ENCODE measurements at places on chromosomes 4 and X. TPM values are rescaled to one million over a fixed set of nuclear protein-coding genes. Genes with fewer than 3 reads are reported as not detected.
A peak's percentile ranks its signal among the peaks of the same experiment; 100 is the strongest.

DNA sequence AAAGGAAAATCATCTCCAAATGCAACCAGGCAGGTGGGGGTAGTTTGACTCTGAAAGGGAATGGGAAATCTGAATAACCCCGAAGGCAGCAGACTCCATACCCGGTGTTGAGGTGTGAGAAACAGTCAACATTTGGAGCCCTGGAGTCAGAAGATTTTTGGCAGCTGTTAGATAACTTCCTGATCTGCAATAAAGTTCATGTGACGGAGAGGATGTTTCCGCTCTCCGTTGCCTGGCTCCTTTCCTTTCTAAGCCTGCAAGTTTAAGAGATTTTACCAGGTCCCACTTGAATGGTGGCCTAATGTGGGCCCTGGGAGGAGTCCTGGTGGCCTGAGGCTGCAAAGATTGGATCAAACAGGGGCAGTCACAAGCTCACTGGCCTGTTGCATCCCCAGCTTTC lies 27.7 kb downstream of the HAND2 start:
- H3K27me3 ChIP-seq: peaks cover 86% of the 10 kb centered on the region
- no peak for DNase-seq
- H3K27ac ChIP-seq: no peak overlapping the region
- H3K4me1 ChIP-seq: no peaks in the 10 kb centered on the region
- H3K36me3 ChIP-seq: no peaks in the 10 kb centered on the region
- H3K4me3 ChIP-seq: no peak overlapping the region

DNA sequence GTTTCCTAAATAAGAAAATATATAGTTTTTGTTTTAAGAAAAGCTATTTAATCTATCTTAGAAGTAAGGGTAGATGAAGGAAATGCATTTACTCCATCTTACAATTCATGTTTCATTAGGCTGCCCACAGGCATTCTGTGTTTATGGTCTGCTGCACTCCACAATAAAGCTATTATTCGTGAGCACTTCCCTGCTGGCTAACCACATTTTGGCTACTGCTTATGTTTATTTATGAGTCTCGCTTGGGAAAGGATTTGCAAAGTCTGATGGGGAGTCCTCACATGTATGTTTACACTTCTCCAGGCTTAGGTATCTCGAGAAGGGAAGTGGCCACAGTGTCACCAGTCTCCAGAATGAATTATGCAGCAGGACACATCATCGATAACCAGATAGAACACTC lies 260.8 kb upstream of the VCX start:
- no peaks in the 10 kb centered on the region for H3K36me3 ChIP-seq
- H3K27me3 ChIP-seq: no peaks in the 10 kb centered on the region
- H3K4me1 ChIP-seq: no peaks in the 10 kb centered on the region

L1CAM gene
- 0.86 TPM for total RNA-seq

GAGE12J gene
- total RNA-seq: not detected

GRCh38 chr4:9996319-9997110 lies 24.8 kb downstream of the SLC2A9 start:
- H3K27ac ChIP-seq: no peak overlapping the region
- no peaks in the 10 kb centered on the region for H3K27me3 ChIP-seq
- H3K36me3 ChIP-seq: no peaks in the 10 kb centered on the region

BTC gene
- total RNA-seq: 4.4 TPM

DNA sequence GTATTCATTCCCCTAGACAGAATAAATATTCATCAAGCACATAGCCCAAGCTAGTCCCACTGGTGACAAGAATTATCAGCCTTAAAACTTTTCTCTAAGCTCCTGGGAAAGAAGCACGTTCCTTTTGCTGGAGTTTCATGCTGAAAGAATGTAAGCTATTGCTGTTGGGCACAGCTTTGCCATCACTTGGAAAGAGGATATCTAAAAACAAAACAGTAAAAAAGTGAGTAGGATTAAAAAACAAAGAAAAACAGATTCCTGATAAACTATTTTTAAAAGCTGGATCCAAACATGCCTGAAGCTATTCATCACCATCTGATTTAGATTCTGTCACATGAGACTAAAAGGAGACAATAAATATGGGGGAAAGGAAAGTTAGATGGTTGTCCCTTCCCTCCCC lies 176.8 kb downstream of the SCFD2 start:
- H3K4me1 ChIP-seq: no peaks in the 10 kb centered on the region
- H3K27ac ChIP-seq: no peak overlapping the region
- DNase-seq: no peak
- H3K4me3 ChIP-seq: no peak overlapping the region
- no peaks in the 10 kb centered on the region for H3K36me3 ChIP-seq

TMEM31 gene
- total RNA-seq: not detected

- no peaks in the 10 kb centered on the region for H3K27me3 ChIP-seq
- H3K4me3 ChIP-seq: no peak overlapping the region
- H3K4me1 ChIP-seq: no peaks in the 10 kb centered on the region
- DNase-seq: no peak
- no peaks in the 10 kb centered on the region for H3K36me3 ChIP-seq
- no peak overlapping the region for H3K27ac ChIP-seq
These were observed 147.1 kb upstream of the RPS6KA6 start for GRCh38 chrX:84335121-84335520.

DNA sequence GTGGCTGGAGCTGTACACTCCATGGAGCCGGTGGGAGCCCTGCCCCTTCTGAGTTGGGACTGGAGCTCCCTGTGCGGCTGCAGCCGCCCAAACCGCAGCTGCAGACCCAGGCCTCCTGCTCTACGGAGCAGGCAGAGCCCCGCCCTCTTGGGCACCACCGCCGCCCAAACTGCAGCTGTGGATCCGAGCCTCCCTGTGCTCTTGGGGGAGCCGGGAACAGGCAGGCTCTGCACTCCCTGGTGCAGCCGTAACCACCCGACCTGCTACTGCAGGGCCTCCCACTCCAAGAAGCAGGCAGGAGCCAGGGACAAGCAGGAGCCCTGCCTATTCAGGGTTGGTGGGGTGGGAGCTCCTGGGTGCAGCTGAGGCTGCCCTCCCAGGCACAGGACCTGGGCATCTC lies 237.5 kb upstream of the ATP6AP2 start:
- no peaks in the 10 kb centered on the region for H3K36me3 ChIP-seq
- no peak overlapping the region for H3K27ac ChIP-seq
- no peaks in the 10 kb centered on the region for H3K4me1 ChIP-seq
- DNase-seq: no peak

DNA sequence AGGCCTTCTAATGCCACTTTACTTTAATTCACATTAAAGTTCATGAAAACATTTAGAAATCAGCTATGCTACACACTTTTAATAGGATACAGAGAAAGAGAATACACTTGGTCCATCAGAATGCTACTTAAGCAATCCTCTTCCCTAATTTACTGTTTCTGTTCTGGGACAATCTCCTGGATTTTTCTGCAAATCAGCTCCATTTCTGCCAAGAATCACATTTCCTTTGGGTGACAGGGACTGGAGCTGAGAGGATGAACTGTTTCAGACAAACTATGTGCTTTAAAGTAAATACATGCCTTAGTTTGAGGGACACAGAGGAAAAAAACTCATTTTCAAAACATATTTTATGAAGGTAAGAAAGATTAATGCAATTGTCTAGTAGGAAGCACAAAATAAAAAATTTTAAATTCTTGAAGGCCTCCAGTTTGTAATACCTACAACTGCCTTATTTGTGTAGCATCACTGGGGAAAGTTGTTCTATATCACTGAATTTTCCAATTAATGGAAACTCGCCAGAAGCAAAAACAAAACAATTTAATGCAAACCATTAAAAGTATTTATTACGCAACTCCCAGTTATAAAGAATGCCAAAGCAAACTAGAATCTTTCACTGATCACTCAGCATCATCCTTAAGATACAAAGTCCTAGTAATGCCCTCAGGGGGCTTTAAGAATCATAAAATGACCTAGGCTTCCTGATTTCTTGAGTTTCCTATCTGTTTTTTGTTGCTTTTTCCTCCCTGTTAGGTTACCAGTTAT lies 36.3 kb downstream of the BCLAF3 start:
- DNase-seq: no peak
- H3K4me1 ChIP-seq: no peaks in the 10 kb centered on the region
- no peak overlapping the region for H3K4me3 ChIP-seq

- H3K4me3 ChIP-seq: no peak overlapping the region
- H3K27me3 ChIP-seq: peaks cover 6% of the 10 kb centered on the region
- no peaks in the 10 kb centered on the region for H3K36me3 ChIP-seq
- no peaks in the 10 kb centered on the region for H3K4me1 ChIP-seq
- no peak overlapping the region for H3K27ac ChIP-seq
These were observed 34.0 kb upstream of the GNPDA2 start for GRCh38 chr4:44760142-44760898.

DNA sequence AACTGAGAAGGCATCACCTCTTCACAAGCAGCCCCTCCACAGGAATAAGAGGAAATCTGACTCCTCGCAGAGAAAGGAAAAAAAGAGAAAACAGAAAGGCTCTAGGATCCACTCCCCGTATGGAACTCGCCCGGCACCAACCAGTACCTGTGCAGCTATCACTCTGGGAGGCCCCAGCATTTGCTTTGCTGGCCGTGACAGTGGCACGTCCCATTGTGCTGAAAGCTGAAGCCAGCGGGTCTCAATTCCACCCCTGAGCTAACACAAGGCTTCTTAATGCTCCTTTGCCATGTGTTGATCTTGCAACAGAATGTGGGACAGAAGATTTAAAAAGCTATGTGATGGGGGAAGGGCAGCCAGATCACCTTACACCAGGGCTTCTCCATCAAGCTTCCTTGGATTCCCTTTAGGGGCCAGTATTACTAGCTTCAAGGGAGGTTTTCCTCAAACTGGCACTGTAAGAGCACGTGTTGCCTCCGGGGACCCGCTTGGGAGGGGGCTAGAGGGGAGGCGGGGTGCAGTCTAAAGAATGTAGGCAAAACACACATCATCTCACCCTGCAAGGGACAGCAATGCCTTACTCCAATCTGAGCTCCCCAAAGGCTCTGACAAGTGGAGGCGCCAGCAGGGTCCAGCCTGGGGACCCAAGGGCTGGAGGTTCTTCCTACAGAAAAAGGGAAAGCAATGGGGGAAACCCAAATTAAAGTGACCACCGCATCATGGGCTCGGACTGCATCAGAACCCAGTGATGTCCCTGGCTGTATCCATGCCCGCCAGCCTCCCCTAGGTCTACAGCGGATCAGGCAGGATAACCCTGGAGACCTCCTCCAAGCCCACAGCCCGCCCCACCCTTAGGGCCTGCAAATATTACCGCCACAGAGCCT lies 1.2 kb downstream of the USP46 start:
- peaks cover 12% of the 10 kb centered on the region for H3K4me1 ChIP-seq
- DNase-seq: no peak
- no peaks in the 10 kb centered on the region for H3K27me3 ChIP-seq
- H3K27ac ChIP-seq: no peak overlapping the region
- peak overlapping the region; percentile 71 for H3K4me3 ChIP-seq
- H3K36me3 ChIP-seq: no peaks in the 10 kb centered on the region

DDIT4L gene
- total RNA-seq: 0.52 TPM

BRS3 gene
- total RNA-seq: not detected

THOC2 gene
- total RNA-seq: 78.2 TPM

DNA sequence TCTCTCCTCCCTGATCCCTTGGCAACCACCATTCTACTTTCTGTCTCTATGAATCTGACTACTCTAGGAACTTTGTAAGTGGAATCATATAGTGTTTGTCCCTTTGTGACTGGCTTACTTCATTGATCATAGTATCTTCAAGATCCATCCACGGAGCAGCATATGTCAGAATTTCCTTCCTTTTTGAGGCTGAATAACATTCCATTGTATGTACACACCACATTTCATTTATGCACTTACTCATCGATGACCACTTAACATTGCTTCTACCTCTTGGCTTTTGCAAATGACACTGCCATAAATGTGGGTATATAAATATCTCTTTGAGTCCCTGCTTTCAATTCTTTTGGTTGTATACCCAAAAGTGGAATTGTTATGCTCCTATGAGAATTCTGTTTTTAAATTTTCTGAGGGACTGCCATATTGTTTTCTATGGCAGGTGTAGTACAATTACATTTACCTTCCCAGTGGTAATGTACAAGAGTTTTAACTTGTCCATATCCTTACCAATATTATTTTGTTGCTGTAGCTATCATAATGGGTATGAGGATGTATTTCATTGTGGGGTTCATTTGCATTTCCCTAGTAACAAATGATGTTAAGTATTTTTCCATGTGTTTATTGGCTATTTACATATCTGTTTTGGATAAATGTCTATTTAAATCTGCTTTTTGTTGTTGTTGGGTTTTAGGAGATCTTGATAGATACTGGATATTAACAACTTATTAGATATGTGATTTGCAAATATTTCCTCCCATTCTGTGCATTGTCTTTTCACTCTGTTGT lies 466.1 kb downstream of the C4orf33 start:
- H3K36me3 ChIP-seq: no peaks in the 10 kb centered on the region
- H3K27ac ChIP-seq: no peak overlapping the region
- DNase-seq: no peak
- no peak overlapping the region for H3K4me3 ChIP-seq
- no peaks in the 10 kb centered on the region for H3K4me1 ChIP-seq

DNA sequence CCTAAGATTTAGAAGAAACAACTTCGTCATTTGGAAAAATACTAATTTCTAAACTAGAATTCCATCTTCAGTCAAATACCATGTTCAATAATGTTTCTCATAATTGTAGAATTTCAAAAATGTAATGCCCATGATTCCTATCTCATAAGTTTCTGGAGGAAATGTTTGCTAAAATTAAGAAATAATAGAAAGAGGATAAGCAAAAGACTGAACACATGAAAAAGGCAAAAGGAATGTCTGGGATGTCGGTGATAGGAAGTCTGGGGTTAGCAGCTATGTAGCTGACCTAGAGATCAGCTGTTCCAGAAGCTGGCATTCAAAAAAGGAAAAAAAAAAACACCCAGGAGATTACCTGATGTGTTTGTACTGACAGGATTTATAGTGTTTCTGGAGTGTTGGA lies 18.9 kb upstream of the PCDH10 start:
- no peak overlapping the region for H3K4me3 ChIP-seq
- H3K36me3 ChIP-seq: no peaks in the 10 kb centered on the region
- no peaks in the 10 kb centered on the region for H3K27me3 ChIP-seq
- no peak overlapping the region for H3K27ac ChIP-seq
- H3K4me1 ChIP-seq: no peaks in the 10 kb centered on the region
- DNase-seq: no peak

ENPP6 gene
- total RNA-seq: 0.21 TPM

GATA1 gene
- total RNA-seq: 0.47 TPM

DNA sequence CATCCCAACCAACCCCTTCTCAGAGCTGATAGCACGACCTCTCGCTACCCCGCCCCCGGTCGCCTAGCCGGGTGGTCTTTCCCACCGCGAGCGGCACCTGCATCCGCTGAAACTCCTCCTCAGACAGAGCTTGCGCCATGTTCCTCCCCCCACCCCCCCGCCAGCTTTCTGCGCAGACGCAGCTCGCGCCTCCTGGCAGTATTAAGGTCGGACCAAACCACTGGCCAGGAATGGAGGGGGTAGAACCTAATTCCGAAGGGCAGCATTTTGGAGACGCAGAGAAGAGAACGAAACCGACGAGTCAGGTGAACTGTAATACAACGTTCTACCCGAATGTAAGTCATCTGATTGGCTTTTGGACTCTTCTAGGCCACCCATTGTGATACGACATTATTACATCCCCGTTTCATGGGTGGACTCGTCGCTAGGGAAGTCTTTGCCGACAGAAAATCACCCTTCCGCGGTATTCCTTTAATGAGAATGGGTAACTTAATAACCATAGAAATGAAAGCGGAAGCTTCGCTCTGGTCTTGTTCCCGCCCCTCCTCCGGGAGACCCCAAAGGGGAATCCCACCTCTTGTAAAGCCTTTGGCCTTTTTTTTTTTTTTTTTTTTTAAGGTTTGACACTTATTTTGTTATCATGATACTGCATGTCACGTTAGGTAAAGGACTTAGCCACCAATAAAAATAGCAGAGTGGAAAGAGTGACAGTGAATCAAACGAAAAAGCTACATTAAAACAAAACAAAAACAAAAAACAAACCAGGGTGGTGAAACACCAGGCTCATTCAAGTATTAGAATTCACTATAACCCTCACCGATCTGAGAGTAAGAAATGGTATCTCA lies at the start of gene GRIPAP1:
Gene GRIPAP1 (minus strand): TSS at position 174 of the 845 bp plus-strand sequence. CDS start 35 bp downstream, at position 139.
- peak within 1 kb of the TSS; percentile 50 for H3K4me3 ChIP-seq
- no peaks in the 10 kb centered on the region for H3K4me1 ChIP-seq
- peak; percentile 88 for DNase-seq

GLUD2 gene
- 2.0 TPM for total RNA-seq
